ENCODE measurements at places on chromosomes 11 and 22. TPM values are rescaled to one million over a fixed set of nuclear protein-coding genes. Genes with fewer than 3 reads are reported as not detected.

ATP5MG gene
- total RNA-seq, result 657 TPM

TIGD3 gene
- 0.57 TPM for total RNA-seq

RFPL3 gene
- not detected for total RNA-seq

FIBIN gene
- 8.3 TPM for total RNA-seq

FXYD6 gene
- 42.4 TPM for total RNA-seq

PGA5 gene
- 0.80 TPM for total RNA-seq

OR56A1 gene
- not detected for total RNA-seq

DENND6B gene
- 2.0 TPM for total RNA-seq

MFNG gene
- total RNA-seq, result 8.4 TPM

PIWIL4 gene
- total RNA-seq, result 2.4 TPM

PRR33 gene
- 1.4 TPM for total RNA-seq

OR52H1 gene
- not detected for total RNA-seq
